CD8-positive, alpha-beta memory T cell (primary cell): ENCODE measurements at places on chromosomes 1 and 21. TPM values are rescaled to one million over a fixed set of nuclear protein-coding genes. Genes with fewer than 3 reads are reported as not detected.

Gene B3GALT5
- not detected for total RNA-seq

Gene FAM110D
- not detected for total RNA-seq

- no peaks in the 10 kb centered on the region for H3K27me3 ChIP-seq
- no peak for DNase-seq
- no peaks in the 10 kb centered on the region for H3K36me3 ChIP-seq
- H3K4me1 ChIP-seq, result no peaks in the 10 kb centered on the region
- no peak overlapping the region for H3K4me3 ChIP-seq
These were observed 8.5 kb downstream of the TGFB2 start for GRCh38 chr1:218353656-218354055.

DNA sequence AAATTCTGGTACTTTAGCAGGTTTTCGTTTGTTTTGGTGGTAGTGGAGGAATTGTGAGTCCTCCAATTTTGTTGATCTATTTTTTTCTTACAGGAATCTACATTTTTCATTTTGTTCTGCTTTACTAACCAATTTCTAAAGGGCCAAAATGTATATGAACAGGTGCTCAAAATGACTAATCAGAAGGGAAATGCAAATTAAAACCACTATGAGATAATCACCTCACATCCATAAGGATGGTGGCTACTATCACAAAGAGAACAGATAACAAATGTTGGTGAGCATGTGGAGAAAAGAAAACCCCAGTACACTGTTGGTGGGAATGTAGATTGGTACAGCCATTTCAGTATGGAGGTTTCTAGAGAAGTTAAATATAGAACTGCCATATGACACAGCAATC lies 134.2 kb downstream of the LMO4 start:
- DNase-seq, result no peak
- H3K4me1 ChIP-seq, result no peaks in the 10 kb centered on the region
- no peaks in the 10 kb centered on the region for H3K36me3 ChIP-seq
- no peak overlapping the region for H3K27ac ChIP-seq
- no peak overlapping the region for H3K4me3 ChIP-seq

- H3K36me3 ChIP-seq, result no peaks in the 10 kb centered on the region
- no peak for DNase-seq
- H3K4me1 ChIP-seq, result peaks cover 43% of the 10 kb centered on the region
- H3K27ac ChIP-seq, result no peak overlapping the region
These were observed 4.8 kb upstream of the TDRD10 start for GRCh38 chr1:154497026-154497806.
